ENCODE measurements at places on chromosomes 12 and 14. TPM values are rescaled to one million over a fixed set of nuclear protein-coding genes. Genes with fewer than 3 reads are reported as not detected.

AQP2 gene
- total RNA-seq, result 0.30 TPM

GRCh38 chr14:101122237-101123141 lies 219.0 kb upstream of the RTL1 start:
- DNase-seq, result no peak

DNA sequence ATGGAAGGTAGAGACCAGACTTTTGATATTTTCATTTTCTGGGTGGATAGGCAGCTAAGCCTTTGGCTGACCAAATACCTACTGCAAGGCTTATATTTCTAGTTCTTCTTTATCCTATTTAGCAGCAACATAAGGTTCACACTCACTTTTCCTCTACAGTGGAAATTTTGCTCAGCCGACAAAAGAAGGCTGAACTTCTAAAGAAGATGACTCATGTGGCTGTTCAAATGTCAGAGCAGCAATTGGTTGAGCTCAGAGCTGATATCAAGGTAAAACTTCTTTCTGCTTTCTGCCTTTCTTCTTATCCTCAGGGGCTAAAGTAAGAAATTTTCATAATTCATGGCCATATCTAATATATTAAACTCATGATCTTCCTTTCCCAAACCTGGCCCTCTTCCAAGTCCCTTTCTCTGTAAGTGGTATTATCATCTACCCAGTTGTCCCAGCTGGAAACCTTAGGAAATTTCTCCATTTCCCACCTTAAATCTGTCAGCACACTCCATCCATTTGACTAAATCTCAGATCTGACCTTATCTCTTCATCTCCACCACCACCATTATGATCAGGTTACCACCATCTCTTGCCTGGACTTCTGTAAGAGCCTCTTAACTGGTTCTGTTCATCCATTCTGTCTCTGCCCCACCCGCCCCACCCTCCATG lies 19.8 kb upstream of the KCNH3 start:
- peak; percentile 55 for DNase-seq

LRRC43 gene
- total RNA-seq, result 1.3 TPM

BEGAIN gene
- 1.0 TPM for total RNA-seq
